ENCODE measurements at places on chromosomes 16 and 17.

- peak; percentile 72 for DNase-seq
These were observed at the start of gene C17orf75 for GRCh38 chr17:32341857-32342602. TSS of gene C17orf75 (minus strand) at chr17:32342173. CDS start at chr17:32342139, 34 bp downstream.

DNA sequence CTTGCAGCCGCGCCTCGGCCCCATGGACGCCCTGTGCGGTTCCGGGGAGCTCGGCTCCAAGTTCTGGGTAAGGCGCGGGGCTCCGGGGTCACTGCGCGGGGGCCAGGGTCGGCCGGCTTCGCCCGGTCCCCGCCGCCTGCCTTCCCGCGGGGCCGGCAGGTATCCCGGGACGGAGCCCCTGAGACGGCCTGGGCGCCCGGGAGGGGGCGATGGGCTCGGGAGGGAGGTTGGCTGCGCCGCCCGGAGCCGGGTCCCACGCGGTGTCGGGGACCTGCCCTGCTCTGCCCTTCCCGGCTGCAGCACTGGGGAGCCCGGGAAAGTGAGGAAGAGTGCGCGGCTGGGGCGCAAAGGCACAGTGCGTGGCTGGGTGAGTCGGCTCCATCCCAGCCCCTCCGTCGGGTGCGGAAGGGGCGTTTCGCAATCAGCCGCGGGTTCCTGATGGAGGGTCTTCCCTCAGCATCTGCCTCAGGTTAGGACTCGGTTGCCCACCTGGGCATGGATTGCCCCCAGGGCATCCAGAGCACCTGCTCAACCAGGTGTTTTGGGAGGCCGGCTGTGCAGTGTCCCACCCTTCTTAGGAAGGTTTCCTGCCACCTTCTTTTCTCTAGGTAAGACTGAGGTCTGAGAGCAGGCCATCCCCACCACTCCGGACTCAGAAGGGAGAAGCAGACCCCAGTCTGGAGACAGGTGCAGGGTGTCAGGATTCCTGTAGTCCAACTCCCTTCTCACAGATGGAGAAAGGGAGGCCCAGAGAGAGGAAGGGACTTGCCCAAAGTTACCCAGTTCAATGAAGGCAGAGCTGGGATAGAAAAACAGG is 442 bp downstream of the ABCC3 start:
- DNase-seq: no peak

DNA sequence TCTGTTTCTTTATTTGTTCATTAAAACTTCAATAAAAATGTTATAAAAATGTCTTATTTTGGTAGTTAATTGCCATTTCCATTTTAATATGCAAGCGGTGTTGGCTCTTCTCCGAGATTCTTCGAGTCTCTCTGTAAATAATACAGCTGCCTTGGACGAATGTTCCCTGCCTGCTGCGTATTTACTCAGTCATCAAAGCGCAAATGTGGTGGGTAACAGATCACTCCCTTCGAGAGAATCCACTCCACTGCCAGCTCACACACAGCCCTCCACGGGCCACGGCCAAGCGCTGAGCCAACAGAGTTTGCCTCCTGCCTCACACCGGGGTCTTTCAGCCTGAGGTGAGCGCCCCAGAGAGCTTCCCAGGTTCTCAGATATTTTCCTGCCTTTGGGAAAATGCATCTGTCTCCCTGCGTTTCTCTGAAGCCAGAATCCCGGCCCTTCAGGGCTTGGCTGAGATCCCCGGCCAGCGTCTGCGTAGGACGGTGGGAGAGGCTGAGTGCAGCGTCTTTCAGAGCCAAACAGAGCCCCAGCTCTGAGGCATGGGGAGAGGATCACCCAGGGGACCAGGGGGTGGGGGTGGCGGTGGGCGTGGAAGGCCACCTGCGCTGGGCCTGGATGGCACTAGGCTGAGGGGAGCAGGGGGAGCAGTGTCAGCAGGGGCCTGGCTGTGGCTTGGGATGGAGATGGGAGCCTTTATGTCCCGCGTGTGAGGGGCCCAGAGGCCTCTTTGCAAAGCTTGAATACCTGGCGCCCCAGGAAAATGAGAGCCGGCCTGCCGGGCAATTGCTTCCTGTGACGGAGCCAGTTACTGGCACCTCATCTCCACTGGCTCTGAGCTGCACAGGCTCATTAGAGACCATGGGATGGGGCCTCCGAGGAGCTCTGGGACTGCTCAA is 248.7 kb downstream of the RBFOX3 start:
- DNase-seq: no peak

- DNase-seq: no peak
These were observed 38.7 kb upstream of the NFAT5 start for GRCh38 chr16:69526831-69527655.

DNA sequence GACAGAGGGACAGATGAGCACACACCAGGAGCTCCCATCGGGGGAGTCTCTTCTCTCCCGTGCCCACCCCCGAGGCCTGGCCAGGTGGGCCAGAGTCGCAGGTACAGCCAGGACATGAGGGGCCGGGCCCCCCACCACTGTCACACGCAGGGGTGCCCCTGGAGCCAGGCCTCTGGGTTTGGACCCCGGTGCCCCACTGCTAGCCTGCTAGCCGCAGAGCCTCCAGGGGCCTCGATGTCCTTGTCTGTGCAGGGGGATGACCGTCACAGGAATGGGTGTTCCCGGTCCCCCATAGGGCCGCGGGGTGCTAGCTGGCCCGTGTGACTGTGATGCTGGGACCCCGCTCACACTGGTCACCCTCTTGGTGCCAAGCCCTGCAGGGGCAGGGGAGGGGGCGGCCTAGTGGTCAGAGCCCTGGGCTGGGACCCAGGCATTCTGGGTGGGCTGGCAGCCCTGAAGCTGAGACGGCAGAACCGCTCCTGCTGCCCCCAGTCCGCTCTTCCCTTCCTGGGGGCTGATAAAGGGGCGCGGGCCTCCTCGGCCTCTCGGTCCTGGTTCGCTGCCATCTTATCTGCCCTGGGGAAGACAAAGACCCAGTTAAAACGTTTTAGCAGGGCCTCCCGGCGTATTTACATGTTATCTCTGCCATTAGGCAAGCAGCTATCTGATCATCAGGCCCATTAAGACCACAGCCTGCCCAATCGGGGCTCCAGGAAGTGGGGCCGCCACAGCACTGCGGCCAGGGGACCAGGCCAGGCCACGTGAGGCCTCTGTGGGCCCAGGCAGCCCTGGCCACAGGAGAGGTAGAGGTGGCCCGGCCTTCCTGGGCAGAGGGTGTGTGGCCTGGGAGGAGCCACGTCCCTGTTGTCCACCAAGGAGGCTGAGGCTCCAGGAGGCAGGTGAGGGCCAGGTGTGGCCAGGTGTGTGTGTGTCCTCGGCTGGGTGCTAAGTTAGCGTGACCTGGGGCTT is 57.2 kb upstream of the ZC3H18 start:
- DNase-seq: no peak

DNA sequence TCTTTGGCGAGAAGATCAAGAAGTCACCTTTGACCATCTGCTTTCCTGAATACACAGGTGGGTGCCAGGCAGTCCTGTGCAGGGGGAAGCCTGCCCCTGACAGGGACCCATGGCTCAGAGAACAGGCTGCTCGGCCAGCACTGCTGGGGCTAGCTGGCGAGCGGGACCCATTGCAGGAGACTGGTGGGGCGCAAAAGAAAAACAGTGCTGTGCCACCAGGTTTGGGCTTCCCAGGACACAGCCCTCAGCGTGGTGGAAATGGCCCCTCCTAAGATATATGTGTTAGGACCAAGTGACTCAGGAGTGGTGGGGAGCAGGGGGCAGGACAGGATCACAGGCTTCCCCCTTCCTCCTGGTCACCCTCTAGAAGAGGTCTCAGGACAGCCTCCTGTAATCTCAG is 73.9 kb downstream of the AMFR start:
- DNase-seq: no peak

DNA sequence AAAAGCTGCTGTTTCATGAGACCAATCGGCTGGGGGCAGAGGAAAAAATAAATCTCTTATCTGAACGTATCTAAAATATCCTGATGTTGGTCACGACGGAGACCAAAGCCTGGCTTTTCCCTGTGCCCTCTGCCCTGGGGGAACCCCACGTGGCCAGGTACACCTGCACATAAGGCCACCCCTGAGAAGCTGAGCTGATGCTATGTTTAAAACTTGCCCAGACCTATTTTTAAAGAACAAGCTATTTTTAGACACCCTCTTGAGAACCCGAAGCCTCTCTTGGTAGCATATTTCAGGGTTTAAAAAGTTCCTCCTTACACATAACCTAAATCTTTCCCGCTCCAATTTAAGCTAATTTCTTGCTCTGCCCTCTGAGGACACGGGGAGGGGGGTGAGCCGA is 210.4 kb downstream of the GSG1L start:
- DNase-seq: no peak

DNA sequence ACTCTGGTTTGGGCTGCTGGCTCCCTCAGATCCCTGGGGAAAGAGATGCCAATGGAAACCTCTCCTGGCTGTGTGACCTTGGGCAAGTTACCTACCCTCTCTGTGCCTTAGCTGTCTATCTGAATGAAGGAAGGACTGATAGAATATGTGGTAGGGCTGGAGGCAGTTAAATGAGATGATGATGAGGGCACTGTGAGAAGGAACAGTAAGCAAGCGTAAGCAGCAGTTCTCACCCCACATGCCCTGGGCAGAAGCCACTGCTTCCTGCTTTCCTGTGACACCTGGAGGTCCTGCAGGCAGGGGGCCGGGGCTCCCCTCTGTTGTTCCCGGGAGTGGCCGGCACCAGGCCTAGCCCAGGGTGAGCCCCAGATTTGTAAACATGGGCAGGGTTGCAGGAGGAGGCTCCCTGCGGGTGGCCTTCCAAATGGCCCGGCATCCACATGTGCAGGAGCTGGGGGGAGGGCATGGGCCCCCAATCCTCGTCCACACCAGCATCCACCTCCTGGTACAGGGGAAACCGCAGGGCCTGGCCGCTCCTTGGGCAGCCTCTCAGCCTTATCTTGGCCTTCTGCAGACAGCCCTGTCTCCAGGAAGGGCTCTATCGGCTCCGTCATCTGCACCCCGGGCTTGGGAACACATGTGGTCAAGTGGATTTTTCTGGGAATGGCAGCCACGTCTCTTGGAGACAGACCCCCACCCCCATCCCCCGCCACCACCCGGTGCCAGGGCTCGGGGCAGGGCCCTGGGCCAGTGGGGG is 235.6 kb upstream of the GSE1 start:
- no peak for DNase-seq

GRCh38 chr17:6701719-6702118 is 11.4 kb downstream of the SLC13A5 start:
- DNase-seq: no peak

GRCh38 chr17:73792994-73793393 is 148.7 kb upstream of the SDK2 start:
- no peak for DNase-seq

DNA sequence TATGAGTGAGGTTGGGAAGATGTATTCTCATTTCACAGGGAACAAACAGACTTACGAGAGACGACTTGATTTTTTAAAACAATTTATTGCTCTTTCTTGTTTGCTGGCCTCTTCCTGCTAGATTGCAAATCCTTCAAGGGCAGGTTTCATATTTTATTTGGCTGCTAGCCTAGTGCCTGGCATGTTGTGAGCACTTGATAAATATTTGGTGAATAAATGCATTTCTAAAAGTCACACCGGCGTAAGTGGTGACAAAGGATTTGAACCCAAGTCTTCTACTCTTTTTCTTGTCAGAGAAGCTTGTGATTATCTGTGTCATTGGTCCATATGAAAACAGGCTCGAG is 1.4 kb downstream of the WWP2 start:
- peak; percentile 23 for DNase-seq

GRCh38 chr17:71855010-71855409 is 265.8 kb upstream of the SOX9 start:
- DNase-seq: no peak

DNA sequence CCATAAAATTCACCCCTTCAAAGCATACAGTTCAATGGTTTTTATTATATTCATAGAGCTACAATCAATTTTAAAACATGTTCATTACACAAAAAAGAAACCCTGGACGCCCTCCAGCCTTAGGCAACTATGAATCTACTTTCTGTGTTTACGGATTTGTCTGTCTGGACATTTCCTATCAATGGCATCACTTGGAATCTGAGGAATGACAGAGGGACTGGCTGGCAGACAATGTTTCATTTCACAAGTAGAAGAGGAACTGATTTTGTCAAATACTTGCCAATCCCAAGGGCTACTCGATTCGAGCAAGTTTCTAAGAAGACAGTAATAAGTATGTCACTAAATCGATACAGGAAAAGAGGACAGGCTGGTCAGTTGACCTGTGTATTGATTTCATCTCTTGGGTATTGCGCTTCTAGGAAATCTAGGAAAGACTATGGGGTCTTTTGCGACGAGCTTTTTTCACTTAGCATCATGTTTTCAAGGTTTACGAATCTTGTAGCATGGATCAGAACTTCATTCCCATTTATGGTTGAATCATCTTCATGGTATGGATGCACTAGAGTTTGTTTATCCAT is 56.6 kb downstream of the RGS9 start:
- no peak for DNase-seq

DNA sequence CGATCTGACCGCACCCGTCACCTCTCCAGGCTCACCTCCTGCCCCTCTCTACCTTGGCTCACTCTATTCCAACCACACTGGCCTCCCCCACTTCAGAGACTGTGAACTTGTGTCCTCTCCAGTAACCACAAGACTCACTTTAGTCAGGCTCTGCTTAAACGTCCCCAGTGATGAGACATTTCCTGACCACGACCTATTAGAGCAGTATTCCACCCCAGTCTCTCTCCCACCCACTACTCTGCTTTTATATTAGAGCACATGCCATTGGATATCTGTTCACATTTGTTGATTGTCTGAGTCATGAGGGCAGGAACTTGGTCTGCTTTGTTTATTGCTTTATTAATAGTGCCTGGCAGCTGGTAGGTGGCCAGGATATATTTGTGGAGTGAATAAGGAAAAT is 20.1 kb downstream of the COX11 start:
- DNase-seq: peak; percentile 28

- no peak for DNase-seq
These were observed 201.6 kb downstream of the HS3ST4 start for GRCh38 chr16:25893332-25893731.
